Pancreas (tissue), 10 donors: ENCODE measurements at places on chromosomes 16 and 17. TPM values are rescaled to one million over a fixed set of nuclear protein-coding genes. Genes with fewer than 3 reads are reported as not detected.

BAIAP3 gene
- total RNA-seq = 2.1 TPM

CD300H gene
- not detected for total RNA-seq

CCL15 gene
- 0.55 TPM for total RNA-seq

DNA sequence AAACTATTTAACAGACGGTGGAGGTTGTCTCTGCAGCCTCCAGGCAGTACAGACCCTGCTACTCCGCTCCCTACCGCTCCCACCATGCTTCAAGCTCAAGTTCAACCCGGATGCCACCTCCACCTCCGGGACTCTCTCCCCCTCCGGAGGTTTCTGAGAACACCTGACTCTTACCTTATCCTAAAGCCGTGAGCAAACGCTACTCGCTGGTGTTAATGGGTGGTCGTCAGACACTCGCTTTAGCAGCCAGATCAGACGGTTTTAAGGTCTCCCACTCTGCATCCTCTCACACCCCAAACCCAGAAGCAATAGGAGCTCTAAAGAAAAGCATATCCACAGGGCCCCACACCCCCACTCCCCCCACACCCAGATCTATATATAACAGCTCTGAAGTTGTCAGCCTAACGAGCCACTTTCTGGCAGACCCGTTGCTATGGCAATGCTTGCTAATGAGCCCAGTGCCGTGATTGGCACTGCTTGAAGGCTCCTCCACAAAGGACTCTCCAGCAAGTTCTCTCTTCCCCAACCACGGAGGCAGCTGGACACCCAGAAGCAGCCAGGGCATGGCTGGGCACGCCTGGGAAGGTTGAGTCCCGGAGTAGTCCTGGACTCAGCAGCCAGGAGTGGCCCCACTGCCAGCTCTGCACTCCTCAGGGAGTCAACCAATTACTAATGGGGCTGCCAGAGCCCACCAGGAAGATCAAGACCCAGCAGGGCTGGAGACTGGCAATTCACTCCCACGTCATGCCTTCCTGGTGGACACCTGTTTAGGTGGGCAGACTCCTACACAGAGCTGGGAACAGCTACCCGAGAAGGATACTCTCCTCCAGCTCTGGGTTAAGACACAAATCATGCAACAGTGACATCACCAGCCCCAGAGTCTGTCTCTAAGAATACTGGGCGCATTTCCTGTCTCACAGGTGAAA is 121.2 kb upstream of the RCVRN start:
- no peak for DNase-seq

DNA sequence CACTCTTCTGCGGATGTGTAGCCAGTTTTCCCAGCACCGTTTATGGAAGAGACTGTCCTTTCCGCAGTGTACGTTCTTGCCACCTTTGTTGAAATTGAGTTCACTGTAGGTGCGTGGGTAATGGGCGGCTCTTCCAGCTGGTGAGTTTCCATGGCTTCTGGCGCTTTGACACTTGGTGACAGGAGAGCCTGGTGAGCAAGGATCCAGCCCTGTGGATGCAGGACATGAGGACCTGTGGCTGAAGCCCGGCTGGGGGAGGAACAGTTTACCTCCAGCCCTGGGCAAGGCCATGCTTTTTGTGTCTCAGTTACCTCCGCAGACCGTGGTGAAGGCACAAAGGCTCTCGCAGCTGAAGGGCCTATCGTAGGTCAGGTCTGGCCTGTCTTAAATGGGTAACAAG is 166.5 kb downstream of the LAT start:
- no peak for DNase-seq

DNA sequence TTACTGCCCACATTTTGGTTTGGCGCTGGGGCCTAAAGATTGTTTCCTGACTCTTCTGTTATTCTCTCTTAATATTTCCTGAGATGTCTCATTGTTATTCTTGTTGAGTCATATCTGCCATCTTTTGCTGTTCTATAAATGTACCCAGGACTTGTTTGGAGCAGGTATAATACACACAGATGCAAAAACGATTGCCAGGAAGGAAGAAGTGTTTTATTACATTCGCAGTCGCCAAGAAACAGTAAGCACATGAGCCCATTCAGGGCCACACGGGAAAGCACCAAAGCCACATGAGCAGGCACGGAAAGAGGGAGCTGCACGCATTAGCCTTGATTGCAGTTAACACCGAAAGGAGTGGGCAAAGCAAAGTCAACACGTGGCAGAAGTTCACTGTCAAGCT is 70.2 kb downstream of the ARHGAP44 start:
- DNase-seq = no peak

DNA sequence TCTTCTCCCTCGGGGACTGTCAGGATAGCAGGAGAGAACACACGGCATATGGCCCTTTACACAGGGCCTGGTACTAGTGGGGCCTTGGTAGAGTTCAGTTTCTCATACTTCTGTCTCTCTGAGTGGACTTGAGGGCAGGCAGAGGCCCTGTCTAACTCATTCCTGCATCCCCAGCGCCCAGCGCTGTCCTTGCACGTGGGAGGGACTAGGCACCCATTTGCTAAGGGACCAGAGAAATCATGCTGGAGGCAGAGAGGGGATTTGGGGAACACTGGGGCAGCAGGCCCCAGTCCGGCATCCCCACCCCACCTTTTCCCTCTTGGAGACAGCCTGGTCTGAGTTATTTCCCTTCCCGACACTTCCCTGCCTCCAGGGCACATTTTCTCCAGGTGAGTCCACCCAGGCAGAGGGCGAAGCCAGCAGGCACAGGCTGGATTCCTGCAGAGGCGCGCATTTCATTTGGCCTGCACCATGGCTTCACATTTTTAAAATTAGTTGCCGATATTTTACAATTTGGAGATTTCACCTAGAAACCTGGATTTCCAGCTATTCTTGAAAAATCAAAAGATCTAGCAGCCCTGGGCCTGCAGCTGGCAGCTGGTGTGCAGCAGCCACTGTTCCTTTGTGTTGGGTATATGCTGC is 9.7 kb upstream of the NKD1 start:
- DNase-seq = no peak

- DNase-seq = no peak
Measured at GRCh38 chr17:12966413-12966812, 51.4 kb downstream of the ELAC2 start.

DNA sequence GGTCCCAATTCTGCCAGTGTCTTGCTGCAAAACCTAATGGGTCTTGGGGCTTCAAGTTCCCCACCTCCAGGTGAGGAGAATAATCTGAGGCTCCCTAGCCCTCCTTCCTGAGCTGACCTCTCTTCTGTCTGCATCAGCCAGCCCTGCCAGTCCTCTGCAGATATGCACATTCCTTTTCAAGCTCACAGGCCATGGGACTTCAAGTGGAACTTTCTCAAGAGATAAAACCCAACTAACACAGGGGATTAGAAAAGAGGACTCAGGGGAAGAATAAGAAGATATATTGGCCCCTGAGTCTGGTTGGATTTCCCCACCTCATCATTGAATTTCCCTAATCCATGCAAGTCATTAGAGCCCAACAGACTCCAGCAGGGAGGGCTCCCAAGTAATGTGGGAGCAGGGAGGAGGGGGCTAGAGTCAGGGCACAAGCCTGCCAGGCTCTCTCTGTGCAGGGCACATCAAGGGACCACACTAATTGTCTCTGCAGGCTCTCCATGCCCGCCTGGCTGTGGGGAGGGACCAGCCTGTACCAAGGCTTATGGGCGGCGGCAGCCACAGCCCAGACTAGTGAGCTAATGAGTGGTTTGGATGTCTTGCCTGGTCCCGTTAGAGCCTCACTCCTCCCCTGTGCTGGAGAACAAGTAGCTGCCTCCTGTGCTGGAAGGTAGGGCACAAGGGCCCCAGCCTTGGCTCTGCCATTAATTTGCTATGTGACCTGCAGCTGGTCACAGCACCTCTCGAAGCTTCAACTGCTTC is 1.2 kb downstream of the KRT14 start:
- DNase-seq = no peak
